ENCODE measurements at places on chromosomes 12 and 14.

DNA sequence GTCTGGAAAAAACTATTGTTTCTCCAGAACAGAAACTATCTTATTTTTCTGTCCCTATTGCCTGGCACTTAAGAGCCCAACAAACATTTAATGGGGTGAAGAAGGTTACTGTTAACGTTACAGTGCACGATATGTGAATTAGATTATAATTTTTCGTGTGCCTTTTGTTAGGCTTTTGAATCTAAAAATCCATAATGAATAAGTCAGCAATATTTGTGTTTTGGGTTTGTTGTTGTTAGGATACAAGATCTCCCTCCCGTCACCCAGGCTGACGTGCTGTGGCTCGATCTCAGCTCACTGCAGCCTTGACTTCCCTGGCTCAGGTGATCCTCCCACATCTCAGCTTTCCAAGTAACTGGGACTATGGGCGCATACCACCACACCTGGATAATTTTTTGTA, 7.9 kb downstream of the METAP2 start:
- DNase-seq, result no peak

GRCh38 chr12:9064815-9065606, 50.7 kb downstream of the A2M start:
- DNase-seq, result no peak

- no peak for DNase-seq
Observed at GRCh38 chr12:44154128-44154527, 318.2 kb downstream of the TMEM117 start.

DNA sequence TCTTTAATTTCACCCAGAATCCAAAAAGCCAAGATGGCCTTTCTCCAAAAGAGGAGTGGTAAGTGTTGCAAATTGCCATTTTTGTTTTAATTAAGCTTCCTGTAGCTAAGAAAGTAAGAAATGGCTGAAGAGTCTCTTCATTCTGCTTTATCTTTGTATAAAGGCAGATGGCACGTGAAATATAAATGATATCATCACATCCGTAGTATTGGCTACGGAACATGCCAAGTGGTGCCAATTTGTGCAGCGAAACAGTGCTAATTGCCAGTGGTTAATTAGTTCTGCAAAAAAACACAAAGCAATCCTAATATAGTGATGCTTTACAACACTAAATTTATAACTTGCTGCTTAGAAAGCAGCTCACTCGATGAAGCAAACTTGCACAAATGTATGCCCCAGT, 29.4 kb downstream of the PLEKHG7 start:
- no peak for DNase-seq

GRCh38 chr12:64486657-64487056, 34.7 kb downstream of the TBK1 start:
- no peak for DNase-seq

Data from activated CD4-positive, alpha-beta T cell treated with anti-CD3 and anti-CD28 coated beads, Interleukin-2, amount 50 U/mL, for 1 hour (primary cell).